ENCODE measurements at places on chromosomes 6 and 20.

GRCh38 chr20:57810511-57811373 lies 100.9 kb upstream of the PMEPA1 start:
- DNase-seq = no peak

GRCh38 chr6:17719323-17720041 lies 12.8 kb upstream of the NUP153 start:
- DNase-seq = no peak

DNA sequence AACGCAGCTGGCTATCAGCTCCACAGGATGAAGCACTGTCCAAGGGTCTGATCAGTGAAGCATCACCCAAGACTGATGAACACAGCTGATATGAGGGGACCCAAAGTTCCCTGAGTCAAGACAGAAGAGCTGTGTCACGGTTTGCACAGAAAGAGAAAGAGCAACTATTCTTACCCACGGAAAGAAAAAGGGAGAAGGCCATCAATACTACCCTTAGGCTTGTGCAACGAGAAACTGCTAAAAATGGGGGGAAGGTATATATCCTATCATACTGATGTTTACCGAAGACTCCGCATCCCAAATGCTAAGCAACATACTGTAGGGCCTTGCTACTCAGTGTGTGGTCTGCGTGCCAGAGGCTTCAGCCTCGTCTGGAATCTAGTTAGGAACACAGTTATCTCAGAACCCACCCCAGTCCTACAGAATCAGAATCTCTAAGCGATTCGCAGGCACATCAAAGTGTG lies 665 bp downstream of the FASTKD5 start:
- DNase-seq = no peak

GRCh38 chr20:21514553-21515251 lies 838 bp upstream of the NKX2-2 start:
- DNase-seq = no peak

DNA sequence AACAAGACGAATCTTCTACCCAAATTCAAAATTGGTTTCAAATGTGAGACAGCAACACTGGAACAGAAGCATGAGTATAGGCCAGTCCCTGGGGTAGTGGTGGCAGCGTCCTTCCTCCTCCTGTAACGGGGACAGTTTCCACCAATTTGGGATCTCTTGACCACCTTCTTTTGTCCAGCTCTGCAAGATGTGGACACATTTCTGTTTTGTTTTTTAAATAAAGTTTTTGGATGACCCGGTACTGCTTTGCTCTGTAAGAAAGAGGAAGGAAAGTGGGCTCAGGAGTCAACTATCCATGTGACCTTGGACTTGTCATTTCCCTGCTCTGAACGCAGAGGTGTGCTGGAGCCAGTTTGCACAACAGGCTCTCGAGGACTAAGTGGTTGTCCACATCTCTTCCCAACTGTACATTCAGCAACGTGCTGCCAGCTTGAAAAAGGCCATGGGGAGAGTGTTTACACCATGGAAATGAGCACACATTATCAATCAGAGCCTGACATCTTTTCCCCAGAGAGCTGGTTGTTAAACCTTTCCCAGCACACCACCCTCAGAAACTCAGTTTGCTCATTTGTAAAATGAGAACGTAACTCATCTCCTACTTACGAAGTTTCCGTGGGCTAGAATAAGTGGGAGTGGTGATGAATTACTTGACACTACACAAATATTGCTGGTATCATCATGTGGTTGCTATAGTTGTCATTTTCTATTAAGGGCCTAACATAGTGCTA lies 66.5 kb downstream of the ADTRP start:
- no peak for DNase-seq

DNA sequence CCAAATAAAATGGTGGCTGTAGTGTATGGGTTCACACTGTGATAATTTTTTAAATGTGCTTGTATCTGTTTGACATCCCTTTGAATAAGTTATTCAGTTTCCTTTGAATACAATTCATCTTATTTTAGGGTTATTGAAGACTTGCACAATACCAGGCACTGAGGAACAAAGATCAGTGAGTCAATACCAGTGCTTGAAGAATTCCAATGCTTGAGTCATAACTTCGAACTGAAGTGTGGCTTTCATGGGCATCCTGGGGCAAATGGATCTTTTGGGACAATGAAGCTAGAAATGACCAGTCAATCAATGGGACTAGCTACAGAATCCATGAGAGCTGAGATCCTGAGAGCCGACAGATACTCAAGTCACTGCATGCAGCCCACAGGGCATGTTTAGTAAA lies 349.9 kb upstream of the FLRT3 start:
- DNase-seq = no peak

DNA sequence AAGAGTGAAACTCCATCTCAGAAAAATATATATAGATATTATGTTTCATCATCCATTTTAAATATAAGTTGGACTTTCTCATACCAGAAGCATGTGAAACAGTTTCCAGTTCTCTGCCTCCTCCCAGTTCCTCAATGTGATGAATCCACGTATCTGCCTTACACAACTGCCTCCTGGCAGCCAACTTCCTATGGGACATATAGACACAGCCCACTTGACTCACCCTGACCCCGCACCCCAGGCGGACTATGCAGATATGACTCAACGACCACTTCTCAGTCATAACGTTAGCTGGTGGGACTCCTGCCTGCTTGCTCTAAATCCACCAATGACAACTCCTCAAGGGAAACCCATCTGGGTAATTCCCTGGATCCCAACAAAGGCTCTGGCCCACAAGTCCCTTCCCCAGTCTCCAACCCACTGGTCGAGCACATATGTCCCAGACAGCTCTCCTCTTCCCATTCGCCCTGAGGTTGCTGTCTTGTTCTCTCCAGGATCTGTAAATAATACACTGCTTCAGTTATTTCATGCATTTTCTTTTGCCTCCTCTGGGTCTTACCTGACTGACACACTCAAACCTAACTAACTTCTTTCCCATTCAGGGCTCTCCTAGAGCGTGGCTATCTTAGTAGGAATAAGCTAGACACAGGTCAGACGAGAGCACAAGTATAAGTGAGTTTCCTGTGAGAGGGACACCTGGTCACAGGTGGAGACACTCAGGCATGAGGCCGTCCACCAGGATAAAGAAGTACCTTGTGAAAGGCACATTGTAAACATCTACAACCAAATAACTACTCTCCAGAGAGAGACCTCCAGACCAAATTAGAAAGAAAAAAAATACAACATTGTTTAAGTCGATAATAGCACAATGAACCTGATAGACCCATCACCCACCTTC lies 548.5 kb downstream of the CD83 start:
- DNase-seq = no peak

DNA sequence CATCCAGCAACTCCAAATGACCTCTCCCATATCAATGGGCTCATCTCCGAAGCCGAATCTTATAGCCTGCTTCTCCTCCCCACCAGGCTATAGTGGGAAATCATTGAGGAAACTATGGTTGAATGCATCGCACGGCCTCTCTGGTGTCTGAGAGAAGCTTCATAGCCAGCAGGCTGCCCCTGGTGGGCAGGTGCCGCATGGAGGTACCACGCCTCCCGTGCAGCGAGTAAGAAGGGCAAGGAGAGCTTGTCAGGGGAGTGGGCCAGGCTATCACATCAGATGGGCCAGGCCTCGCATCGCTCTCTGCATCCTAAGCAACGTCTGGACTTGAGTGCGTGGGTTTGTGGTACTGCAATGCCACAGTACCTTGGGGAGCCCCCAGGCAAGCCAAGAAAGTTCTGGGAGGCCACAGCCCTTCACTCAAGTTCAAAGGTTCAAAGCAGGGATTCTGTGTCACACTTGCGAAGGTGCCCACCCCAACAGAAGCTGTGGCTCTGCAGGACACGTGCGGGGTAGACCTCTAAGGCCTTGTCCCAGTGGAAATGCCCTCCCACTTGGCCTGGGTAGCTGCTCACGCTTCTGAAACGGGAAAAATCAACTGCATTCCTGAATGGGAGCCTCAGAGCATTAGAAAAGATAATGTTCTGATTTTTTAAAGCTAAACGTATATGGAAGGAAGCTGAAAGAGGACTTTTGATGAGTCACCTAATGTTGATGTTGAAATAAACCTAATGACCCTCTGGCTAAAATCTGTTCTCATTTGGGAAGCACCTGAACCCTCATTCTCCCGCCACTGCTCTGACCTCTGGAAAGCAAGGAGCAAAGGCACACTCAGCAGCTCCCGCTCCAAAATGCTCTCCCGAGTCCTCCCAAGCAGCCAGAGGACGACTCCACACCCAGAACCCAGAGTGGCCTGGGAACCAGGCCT lies 8.4 kb upstream of the IRF4 start:
- DNase-seq = no peak

DNA sequence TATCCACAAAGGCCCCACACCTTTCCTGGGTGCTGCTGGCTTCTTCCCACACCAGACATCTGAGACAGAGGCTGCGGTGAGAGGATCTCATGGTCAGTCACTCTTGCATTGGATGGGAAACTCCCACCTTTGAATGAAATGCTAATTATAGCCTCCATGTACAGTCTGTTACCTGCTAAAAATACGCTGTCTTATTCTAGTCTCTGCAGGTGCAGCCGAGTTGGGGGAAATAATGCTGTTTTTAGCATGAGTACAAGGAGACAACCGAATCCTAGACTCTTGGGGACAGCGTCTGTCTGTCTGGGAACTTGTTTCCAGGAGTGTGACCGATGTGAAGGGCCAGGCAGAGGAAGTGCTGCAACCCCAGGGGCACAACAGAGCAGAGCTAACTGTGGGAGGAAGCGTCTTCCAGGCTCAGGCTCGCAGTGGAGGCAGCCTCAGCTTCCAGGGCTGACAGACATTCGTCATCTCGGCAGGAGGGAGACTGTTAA lies 286.2 kb downstream of the PREX1 start:
- DNase-seq = no peak
